ENCODE measurements at places on chromosomes 6 and 20.

DNA sequence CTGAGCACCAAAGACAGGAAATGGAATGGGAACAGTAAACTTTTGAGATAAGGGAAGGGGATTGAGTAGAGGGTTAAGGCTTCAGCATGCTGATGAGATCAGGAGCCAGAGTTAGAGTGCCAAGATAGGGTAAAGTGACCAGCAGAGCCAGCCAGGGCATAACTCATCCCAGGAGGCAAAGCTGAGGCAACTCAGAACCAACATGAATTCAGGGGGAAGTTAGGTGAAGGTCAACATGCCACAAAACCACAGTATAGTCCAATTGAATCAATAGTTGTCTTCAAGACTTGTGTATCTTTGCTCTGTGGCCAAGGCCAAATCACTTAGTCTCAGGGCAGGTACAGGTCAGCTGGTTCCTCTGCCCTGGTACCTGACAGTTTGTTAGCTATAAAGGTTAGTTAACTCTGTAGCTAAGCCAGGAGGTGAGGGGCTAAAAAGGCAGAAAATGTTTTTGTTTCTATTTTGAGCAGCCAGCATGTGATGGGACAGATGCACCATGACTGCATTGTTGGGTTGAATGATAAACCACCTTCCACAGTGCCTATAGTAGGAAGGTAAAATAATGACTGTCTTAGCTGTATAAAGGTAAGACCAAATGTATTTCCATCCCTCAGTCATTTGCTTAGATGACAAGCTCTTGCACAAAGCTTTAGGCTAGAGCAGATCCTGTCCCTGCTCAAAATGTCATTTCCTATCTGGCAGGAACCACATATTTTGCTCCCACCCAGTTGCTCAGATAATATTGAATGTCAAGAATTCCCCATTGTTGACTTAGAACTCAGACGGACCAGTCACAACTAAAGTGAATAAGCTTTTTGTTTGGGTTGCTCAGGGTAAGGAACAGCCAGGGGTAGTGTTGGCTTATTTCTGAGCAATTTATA, 15.8 kb downstream of the RNF8 start:
- no peak overlapping the region for H3K4me3 ChIP-seq
- H3K36me3 ChIP-seq, result peaks cover 56% of the 10 kb centered on the region
- no peaks in the 10 kb centered on the region for H3K4me1 ChIP-seq

DNA sequence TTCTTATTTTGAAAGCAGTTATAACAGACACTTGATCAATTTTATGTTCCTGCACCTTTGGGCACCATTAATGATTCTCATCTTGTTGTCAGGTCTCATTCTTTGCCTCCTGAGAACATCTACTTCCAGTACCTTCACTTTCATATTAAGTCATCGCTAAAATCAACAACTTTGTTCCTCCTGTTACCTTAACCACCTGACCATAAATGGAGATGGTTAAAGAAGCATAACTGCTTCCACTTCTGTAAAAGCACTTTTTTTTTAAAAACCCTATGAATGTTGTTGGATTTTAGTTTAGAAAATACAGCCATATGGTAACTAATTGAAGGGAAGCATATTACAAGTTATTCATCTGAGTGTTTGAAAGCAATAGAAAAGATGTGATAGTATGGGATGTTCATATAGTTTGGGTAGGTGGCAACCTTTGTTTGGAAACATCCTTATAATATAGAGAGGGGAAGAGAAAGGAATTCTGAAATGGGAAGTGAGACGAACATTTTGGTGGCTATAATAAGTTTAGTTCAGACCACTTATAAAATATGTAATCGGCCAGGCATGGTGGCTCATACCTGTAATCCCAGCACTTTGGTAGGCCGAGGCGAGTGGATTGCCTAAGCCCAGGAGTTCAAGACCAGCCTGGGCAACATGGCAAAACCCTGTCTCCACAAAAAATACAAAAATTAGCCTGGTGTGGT, 53.9 kb downstream of the AFG1L start:
- no peak overlapping the region for H3K27ac ChIP-seq
- H3K27me3 ChIP-seq, result no peaks in the 10 kb centered on the region
- H3K4me3 ChIP-seq, result no peak overlapping the region
- no peak for DNase-seq
- no peaks in the 10 kb centered on the region for H3K36me3 ChIP-seq

DNA sequence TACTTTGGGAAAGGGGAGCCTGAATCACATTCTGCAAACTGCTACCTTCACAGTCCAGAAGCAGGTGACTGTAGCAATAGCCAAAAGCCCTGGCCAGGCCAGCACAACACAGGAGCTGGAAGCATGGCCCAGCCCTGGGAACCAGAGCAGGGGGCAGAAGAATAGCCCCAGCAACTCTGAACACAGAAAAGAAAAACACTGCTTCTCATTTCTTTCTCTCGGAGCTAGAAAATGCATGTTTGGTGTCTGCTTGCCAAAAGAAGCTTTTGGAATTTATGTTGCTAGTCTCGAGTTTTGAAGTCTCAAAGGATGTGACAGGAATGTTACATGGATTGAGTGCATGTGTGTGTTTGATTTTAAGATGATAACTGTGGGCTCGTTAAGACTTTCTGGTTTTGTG, 79.8 kb upstream of the SCAF8 start:
- no peaks in the 10 kb centered on the region for H3K36me3 ChIP-seq
- no peaks in the 10 kb centered on the region for H3K4me1 ChIP-seq

- no peak for DNase-seq
- no peaks in the 10 kb centered on the region for H3K36me3 ChIP-seq
- no peak overlapping the region for H3K4me3 ChIP-seq
- H3K27me3 ChIP-seq, result peaks cover 12% of the 10 kb centered on the region
- H3K4me1 ChIP-seq, result no peaks in the 10 kb centered on the region
Measured at GRCh38 chr6:17816921-17817611, 110.3 kb upstream of the NUP153 start.

- H3K4me3 ChIP-seq, result no peak overlapping the region
- H3K27me3 ChIP-seq, result peaks cover 14% of the 10 kb centered on the region
- H3K4me1 ChIP-seq, result peaks cover 2% of the 10 kb centered on the region
- no peak for DNase-seq
- H3K27ac ChIP-seq, result no peak overlapping the region
Measured at GRCh38 chr20:2204021-2204420, 91.8 kb upstream of the TGM3 start.

GRCh38 chr6:119938752-119939151, 589.2 kb upstream of the MAN1A1 start:
- H3K4me3 ChIP-seq, result no peak overlapping the region
- no peak for DNase-seq
- no peak overlapping the region for H3K27ac ChIP-seq

DNA sequence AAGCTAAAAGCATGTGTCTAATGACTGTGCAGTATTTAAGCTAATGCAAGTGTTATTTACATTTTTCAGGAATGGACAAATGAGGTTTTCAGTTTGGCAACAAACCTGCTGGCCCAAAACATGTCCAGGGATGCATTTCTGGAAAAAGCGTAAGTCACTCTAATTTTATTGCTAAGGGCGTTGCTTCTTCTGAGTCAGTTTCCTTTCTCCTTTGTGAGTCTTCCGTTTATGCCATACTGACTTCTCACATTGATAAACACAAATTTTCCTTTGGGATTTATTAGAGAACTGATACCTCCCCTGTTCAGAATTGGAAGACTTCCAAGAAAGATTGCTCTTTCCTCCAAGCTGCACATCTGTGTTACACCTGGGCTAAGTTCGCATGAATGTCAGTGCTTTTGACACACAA, 422.9 kb upstream of the PLCB4 start:
- H3K27ac ChIP-seq, result no peak overlapping the region
- no peaks in the 10 kb centered on the region for H3K36me3 ChIP-seq
- H3K4me3 ChIP-seq, result no peak overlapping the region
- DNase-seq, result no peak

DNA sequence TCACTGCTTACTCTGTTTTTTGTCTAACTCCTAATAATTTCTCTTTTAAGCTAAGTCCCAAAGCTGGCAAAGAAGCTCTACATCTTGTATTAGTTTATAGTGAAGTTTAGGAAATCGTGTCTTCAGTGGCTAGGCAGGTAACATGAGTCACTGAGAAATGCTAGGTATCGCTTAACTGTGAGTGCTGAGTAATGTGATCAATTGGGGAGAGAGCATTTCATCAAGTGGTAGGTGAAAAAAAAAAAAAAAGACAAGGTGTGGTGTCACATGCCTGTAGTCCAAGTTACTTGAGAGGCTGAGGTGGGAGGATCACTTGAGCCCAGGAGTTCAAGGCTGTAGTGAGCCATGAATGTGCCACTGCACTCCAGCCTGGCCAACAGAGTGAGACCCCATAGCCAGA, 125.3 kb downstream of the FAM83B start:
- no peaks in the 10 kb centered on the region for H3K36me3 ChIP-seq
- no peak overlapping the region for H3K27ac ChIP-seq
- no peak overlapping the region for H3K4me3 ChIP-seq
- H3K27me3 ChIP-seq, result no peaks in the 10 kb centered on the region
- DNase-seq, result no peak

- no peak overlapping the region for H3K27ac ChIP-seq
- no peaks in the 10 kb centered on the region for H3K4me1 ChIP-seq
- H3K27me3 ChIP-seq, result no peaks in the 10 kb centered on the region
- no peak overlapping the region for H3K4me3 ChIP-seq
- DNase-seq, result no peak
Measured at GRCh38 chr6:93735099-93735498, 315.7 kb upstream of the EPHA7 start.

DNA sequence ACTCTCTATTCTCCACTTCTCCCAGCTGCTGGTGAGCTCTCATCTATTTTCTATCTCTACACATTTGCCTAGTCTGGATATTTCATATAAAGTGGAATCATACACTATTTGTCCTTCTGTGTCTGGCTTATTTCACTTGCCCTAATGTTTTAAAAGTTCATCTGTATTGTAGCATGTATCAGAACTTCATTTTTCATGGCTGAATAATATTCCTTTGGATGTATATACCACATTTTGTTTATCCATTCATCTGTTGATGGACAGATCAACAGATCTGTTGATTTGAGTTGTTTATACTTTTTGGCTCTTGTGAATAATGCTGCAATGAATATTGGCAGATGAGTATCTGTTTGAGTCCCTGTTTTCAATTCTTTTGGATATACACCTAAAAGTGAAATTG, 49.6 kb downstream of the NHLRC1 start:
- H3K4me1 ChIP-seq, result no peaks in the 10 kb centered on the region
- no peaks in the 10 kb centered on the region for H3K27me3 ChIP-seq
- DNase-seq, result no peak
- no peak overlapping the region for H3K4me3 ChIP-seq
- no peaks in the 10 kb centered on the region for H3K36me3 ChIP-seq

DNA sequence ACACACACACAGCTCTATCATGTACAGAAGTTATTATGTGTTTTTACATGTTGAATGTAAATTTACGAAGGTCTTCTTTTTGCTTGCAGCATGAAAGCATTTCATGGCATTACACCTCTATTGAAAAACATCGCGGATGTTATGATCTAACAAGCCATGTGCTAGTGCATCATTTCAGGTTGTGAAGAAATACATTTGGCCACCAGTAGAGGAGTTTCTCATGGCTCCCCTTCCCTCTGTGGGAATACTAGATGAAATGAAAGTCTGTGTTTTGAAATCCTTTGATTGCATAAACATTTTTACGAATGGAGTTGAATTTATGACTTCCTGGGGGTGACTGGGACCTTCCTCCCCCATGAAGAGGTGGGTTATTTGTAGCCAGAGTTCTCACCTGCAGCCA, 17.7 kb downstream of the MAS1 start:
- no peaks in the 10 kb centered on the region for H3K4me1 ChIP-seq
- no peak for DNase-seq
- no peak overlapping the region for H3K4me3 ChIP-seq
- H3K27ac ChIP-seq, result no peak overlapping the region
- no peaks in the 10 kb centered on the region for H3K36me3 ChIP-seq

GRCh38 chr6:139853302-139853992, 479.0 kb upstream of the CITED2 start:
- DNase-seq, result no peak

- no peaks in the 10 kb centered on the region for H3K36me3 ChIP-seq
- no peaks in the 10 kb centered on the region for H3K27me3 ChIP-seq
- DNase-seq, result no peak
- H3K27ac ChIP-seq, result no peak overlapping the region
- H3K4me3 ChIP-seq, result no peak overlapping the region
- no peaks in the 10 kb centered on the region for H3K4me1 ChIP-seq
Measured at GRCh38 chr6:145028144-145028818, 707.0 kb downstream of the EPM2A start.

DNA sequence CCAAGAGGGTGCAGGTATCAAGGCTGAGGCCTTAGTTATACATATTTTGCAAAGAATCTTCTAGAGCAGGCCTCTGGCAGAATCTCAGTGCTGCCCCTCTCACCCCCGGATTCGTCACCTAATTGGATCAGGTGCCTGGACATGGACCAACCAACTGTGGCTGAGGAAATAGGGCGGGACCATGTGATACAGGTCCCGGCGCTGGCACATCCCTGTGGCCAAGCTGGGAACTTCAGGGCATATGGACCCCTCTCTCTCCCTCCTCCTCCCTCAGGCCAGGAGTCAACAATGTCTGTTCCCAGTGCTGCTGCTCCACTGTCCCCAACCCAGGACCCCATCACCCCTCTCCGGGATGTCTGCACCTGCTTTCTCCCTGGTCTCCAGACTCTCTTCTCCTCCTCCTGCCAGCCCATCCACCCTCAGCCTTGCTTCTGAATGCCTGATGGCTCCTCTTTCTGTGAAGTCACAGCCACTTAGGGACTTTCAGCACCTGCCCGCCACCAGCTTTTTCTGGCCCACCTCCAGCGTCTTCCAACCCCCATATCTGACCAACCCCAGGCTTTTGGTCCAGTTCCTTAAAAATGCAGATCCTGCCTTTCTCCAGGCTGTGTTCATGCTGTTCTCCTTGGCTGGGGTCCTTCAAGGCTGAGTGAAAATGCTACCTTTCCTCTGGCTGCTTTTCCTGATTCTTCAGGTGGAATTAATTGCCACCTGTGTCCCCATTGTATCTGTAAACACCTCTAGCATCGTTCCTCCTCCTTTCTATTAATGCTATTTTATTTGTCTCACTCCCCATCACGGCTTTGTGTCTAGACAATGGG, 19.0 kb upstream of the MLN start:
- DNase-seq, result no peak
- peaks cover 4% of the 10 kb centered on the region for H3K4me1 ChIP-seq
- no peak overlapping the region for H3K27ac ChIP-seq
- no peak overlapping the region for H3K4me3 ChIP-seq
- no peaks in the 10 kb centered on the region for H3K36me3 ChIP-seq

DNA sequence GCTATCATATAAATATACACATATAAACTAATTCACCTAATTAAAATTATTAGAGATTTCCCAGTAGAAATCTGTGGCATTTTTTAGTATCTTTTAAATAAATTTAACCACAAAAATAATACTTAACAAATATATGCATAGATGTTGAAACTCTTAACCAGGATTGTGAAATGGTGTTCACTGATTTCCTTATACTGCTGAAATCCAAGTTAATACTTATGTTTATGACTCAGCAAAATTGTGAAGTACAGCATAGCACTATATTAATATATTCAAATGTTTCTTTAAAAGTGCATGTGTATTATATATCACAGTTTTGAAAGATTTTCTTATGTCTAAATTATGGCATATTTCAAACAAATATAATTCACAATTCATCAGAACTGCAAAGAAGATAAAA, 328.2 kb upstream of the MANEA start:
- DNase-seq, result no peak
- no peak overlapping the region for H3K4me3 ChIP-seq
- no peaks in the 10 kb centered on the region for H3K36me3 ChIP-seq
- H3K4me1 ChIP-seq, result no peaks in the 10 kb centered on the region
- no peaks in the 10 kb centered on the region for H3K27me3 ChIP-seq
